ENCODE measurements at places on chromosomes 5 and 9. TPM values are rescaled to one million over a fixed set of nuclear protein-coding genes. Genes with fewer than 3 reads are reported as not detected.

DNA sequence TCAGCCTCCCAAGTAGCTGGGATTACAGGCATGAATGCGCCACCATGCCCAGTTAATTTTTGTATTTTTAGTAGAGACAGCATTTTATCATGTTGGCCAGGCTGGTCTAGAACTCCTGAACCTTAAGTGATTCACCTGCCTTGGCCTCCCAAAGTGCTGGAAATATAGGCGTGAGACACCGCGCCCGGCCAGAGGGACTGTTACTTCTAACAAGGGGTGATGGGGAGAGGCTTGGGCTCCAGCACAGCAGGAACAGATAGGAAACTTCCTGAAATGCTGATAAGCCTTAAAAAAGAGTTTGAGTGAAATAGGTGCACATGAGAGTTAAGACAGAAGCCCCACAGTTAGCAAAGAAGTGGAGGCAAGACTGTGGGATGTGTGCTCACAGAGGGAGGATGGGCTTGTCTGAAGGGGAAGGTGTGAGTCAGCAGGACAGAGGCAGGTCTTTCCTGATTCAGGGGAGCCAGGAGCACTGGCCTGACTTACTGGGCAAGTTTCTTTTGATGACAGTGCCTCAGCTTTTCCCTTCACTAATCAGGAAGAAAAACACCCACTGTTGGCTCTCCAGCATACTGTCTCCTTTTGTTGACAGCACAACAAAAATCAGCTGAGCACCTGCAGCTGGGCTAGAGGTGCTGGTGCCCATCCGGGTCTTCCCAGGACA lies 68.4 kb downstream of the RAD23B start:
- no peak overlapping the region for H3K4me3 ChIP-seq
- H3K27ac ChIP-seq, result no peak overlapping the region
- peaks cover 4% of the 10 kb centered on the region for H3K27me3 ChIP-seq
- H3K36me3 ChIP-seq, result no peaks in the 10 kb centered on the region
- DNase-seq, result no peak
- peaks cover 11% of the 10 kb centered on the region for H3K4me1 ChIP-seq

DNA sequence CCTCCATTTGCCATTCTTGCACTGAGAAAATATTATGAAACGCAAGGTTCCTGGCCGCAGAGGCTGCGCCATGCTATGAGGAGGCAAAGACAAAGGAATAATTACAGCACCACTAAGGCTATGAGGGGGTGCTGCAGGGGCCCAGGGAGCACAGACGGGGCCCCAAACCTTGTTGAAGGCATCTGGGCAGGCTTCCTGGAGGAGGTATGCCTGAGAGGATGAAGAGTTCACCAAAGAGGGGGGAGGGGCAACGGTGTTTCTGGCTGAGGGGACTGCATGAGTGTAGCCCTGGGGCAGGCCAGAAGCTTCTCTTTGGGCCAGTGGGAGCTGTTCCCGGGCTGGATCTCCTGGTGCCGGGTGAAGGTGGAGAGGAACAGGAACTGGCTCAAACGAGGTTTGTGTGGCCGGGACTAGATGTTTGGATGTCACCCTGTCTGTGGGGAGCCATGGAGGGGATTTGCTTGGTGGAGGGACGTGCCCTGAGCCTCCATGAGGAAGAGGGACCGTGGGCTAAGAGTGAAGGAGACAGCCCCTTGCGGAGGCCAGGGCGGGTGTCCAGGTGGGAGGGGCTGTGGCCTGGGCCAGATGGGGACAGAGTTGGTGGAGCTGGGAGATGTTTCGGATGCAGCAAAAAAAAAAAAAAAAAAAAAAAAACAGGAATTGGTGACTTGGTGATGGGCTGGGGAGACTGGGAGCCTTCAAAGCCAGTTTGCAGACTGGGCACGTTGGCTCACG lies 28.2 kb downstream of the PTGES start:
- no peak for DNase-seq
- H3K4me3 ChIP-seq, result no peak overlapping the region
- no peak overlapping the region for H3K27ac ChIP-seq
- H3K36me3 ChIP-seq, result no peaks in the 10 kb centered on the region
- H3K27me3 ChIP-seq, result no peaks in the 10 kb centered on the region

- H3K27ac ChIP-seq, result no peak overlapping the region
- peaks cover 8% of the 10 kb centered on the region for H3K4me1 ChIP-seq
- no peak for DNase-seq
- H3K4me3 ChIP-seq, result no peak overlapping the region
These were observed 13.5 kb upstream of the KIF27 start for GRCh38 chr9:83934569-83935275.

MGAT1 gene
- total RNA-seq, result 62.6 TPM

UBTD2 gene
- 12.3 TPM for total RNA-seq

OR1J2 gene
- total RNA-seq, result not detected

IFNA6 gene
- not detected for total RNA-seq

Data from esophagus squamous epithelium (tissue), 5 donors.